Suprapubic skin (tissue), 4 donors: ENCODE measurements at places on chromosomes 5 and 9. TPM values are rescaled to one million over a fixed set of nuclear protein-coding genes. Genes with fewer than 3 reads are reported as not detected.

- DNase-seq: no peak
These were observed 13.4 kb upstream of the ACSL6 start for GRCh38 chr5:132024789-132025402.

- DNase-seq: no peak
These were observed 26.8 kb downstream of the IRF1 start for GRCh38 chr5:132463811-132464155.

- DNase-seq: no peak
These were observed 199.8 kb downstream of the GRIA1 start for GRCh38 chr5:153690236-153690635.

DNA sequence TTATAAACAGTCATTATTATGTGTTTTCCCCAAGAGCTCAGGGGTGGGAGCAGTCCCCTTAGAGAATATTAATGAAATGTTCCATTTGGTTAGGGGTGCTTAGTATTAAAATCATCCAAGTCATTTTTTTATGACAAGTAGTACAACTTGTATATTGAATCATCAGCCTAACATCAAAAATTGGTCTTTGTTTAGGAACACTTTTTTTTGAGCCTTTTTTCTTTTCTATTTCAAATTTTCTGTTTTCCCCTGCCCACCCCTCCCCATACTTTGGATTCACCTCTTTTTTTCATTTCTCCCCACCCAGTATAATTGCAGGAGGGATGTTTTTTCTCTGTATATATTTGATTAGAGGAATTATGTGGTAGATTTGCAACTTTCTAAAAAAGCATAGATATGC, 25.8 kb downstream of the RBM27 start:
- DNase-seq: no peak

DNA sequence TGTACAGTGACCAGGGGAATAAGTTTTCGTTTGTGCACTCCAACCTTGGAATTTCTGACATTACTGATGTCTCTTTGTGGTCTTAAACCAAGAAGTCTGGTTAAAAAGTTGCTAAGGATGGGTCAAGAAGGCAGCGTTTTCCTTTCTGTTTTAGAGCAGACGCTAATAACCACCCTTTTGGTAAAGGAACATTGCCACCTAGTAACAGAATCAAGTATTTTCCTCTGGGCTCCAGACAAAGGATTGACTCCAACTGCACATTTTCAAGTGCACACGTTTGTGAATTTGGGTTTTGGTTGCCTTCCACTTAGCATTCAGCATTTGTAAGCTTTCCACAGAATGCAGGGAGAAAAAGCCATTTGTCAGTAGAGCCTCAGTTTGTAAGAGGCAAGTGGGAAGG, 22.2 kb upstream of the CEP78 start:
- DNase-seq: no peak

GRCh38 chr9:8613346-8613825, 813.8 kb upstream of the DMAC1 start:
- DNase-seq: no peak

- DNase-seq: no peak
These were observed 9.1 kb upstream of the DNAJC25 start for GRCh38 chr9:111621895-111622480.

DNA sequence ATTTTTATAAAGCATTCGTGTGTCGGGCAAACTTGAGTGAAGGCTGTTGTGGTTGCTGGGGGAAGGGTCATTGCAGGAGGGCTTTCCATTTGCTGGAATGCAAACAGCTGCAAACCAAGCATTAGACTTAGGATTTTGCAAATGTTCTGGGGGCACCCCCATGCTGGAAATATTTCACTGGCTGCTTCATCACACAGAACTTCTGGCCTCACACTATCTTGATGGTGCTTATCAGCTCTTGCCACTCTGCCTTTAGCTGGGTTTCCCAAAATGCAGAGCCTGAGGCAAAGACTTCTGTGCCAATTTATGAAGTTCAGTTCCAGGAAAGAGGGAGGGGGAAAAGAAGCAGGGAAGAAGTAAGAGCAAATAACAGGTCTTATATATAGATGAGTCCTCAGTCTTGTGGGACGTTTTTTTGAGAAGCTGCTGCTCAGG, 8.6 kb upstream of the COL15A1 start:
- no peak for DNase-seq

- no peak for DNase-seq
These were observed 41.7 kb downstream of the RETREG1 start for GRCh38 chr5:16574789-16575721.

DNA sequence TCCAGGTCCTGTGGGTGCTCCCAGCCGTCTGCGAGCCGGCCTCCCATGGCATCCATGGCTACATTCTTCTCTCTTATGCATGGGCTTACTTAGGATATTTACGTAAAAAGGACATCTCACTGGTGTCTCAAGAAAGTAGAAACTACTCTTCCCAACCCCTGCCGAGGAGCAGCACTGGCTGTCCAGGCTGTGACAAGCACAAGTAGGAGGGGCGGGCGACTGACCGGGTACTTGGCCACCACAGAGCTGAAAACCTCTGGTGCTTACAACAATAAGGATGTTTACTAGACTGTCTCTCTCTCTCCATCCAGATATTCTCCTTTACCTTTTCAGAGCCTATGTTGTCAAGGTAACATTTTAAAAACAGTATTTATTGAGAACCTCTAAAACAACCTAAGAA, 56.3 kb upstream of the TBC1D9B start:
- DNase-seq: no peak

IFNB1 gene
- not detected for total RNA-seq

IL13 gene
- 0.80 TPM for total RNA-seq

GABRA6 gene
- total RNA-seq: not detected
